NCI-H2227 treated with DMSO at 0.1 percent for 48 hours (cell line): ENCODE measurements at places on chromosomes 7 and 10.
A peak's percentile ranks its signal among the peaks of the same experiment; 100 is the strongest.

DNA sequence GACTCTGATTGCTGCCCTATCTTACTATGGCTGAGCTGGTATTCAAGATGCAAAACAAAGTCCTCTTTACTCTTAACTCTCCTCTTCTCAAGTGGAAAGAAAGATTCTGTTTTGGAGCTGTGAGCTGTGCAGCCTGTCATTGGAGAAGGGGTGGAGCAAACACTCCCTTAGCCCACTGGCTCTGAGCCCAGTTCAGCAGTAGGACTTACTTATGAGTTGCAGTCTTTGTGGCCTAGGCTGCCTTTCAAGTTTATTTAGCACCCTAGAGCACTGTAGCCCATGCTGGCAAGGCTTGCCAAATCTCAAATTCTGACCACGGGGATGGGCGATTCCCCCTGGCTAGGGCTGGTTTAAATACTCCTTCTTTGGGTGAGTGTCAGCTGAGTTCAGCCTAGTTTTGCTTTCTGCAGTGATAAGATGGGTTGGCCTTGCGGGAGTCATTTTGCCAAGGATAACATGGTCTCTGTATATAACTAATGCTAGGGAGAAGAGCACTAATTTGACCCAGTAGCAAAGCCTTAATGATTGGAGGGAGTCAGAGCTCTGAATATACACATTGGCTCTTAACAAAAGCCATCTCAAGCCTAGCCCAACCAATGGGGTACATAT, 110.2 kb downstream of the MYO3A start:
- DNase-seq: no peak

DNA sequence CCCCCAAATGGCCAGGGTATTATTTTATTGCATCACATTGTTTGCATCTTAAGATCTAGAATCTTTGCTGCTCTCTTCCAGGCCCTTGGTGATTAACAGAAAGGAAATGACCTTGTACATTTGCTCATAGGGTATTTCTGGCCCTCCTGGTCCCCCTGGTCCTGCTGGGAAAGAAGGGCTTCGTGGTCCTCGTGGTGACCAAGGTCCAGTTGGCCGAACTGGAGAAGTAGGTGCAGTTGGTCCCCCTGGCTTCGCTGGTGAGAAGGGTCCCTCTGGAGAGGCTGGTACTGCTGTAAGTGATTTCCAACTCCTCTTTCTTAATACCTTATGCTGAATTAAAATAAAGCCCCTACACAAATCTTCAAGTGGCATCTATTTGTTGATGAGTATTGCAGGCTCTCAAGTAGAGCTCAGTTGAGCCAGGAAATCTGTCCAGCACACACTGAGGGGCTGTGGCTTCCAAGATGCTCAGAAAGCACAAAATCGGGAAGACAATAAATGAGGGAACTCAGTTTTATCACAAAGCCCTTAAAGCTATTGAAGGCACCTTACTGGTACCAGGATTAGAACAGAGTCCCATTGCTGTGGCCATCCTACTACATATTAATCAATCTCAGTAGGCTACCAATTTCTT, 28.2 kb downstream of the COL1A2 start:
- DNase-seq: no peak

DNA sequence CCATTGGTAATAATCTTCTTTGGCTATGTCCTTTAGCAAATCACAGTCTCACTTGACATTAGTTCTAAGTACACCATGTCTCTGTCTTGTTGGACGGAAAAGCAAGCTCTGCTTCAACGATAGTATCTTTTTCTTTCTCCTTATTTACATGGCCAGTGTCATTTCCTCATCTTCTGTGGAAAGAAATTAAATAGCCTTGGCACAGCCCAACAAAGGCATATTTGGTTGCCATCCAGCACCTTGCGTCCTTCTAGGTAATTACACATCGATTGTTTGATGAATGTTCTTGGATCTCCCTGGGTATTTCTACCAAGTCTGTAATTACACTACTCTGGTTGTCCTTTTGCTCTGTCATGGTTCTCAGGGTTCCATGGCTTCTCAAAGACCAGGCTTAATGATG, 183.1 kb downstream of the CHN2 start:
- peak; percentile 58 for DNase-seq

GRCh38 chr10:62710182-62710581, 94.3 kb upstream of the ADO start:
- no peak for DNase-seq

GRCh38 chr10:103926722-103927319, 8.8 kb upstream of the STN1 start:
- DNase-seq: no peak

DNA sequence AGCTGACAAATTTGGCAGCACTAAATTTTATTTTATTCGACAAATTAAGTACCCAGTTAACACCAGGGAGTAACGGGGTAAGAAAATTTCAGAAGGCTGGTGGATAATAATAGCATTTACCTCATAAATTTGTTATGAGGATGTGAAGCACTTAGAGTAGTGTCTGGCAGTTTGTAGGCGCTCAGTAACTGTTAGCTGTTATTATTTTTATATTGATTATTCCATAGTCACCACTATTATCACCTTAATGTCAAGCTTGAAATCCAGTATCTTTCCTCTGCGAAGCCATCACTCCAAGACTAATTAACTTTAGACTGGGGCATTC, 563 bp upstream of the COA1 start:
- DNase-seq: no peak

DNA sequence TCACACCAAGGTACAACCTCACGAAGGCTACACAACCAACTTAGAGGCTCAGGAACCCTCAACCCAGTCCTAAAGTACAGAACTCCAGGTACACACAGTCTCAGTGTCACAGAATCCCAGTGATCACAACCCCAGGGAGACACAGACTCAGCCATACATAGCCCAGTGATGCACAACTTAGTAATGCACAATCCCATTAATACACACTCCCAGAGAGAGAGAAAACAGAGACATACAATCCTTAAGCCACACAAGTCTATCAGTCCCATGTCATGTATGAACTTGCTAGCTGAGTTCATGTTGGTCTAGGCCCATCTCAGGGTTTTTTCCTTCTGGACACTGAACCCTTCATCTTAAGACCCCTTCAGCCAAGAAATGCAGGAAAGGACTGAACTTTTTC, 4.6 kb downstream of the KCNIP2 start:
- no peak for DNase-seq

GRCh38 chr7:106365252-106366005, 80.6 kb upstream of the NAMPT start:
- DNase-seq: no peak
